Karpas-422 (cell line): ENCODE measurements at places on chromosomes 2 and 18. TPM values are rescaled to one million over a fixed set of nuclear protein-coding genes. Genes with fewer than 3 reads are reported as not detected.

The SCYGR4 gene
- total RNA-seq = not detected in 2 replicates

The UBR3 gene
- total RNA-seq = 26.7 and 50.8 TPM in 2 replicates

The ERMN gene
- total RNA-seq = 5.8 and 8.2 TPM in 2 replicates

The RNF152 gene
- total RNA-seq = 0.07 and 0.83 TPM in 2 replicates

The GKN1 gene
- not detected in 2 replicates for total RNA-seq

The RIT2 gene
- not detected in 2 replicates for total RNA-seq

The ANKRD30B gene
- not detected in 2 replicates for total RNA-seq

The GAREM1 gene
- total RNA-seq = 0.11 and 0.22 TPM in 2 replicates

The IL36G gene
- total RNA-seq = not detected in 2 replicates

The HOXD10 gene
- not detected in 2 replicates for total RNA-seq

The DPYSL5 gene
- not detected in 2 replicates for total RNA-seq

The ARHGAP28 gene
- total RNA-seq = not detected in 2 replicates

The ALPG gene
- not detected in 2 replicates for total RNA-seq

The C2orf78 gene
- total RNA-seq = not detected in 2 replicates

The DGUOK gene
- total RNA-seq = 88.0 and 130 TPM in 2 replicates

The NAT8 gene
- not detected in 2 replicates for total RNA-seq

The MIB1 gene
- 40.4 and 56.2 TPM in 2 replicates for total RNA-seq

The KATNAL2 gene
- 14.5 and 29.5 TPM in 2 replicates for total RNA-seq

The ZC3H6 gene
- 2.9 and 3.0 TPM in 2 replicates for total RNA-seq

The ARMC9 gene
- 7.7 and 11.5 TPM in 2 replicates for total RNA-seq

The GFPT1 gene
- total RNA-seq = 15.2 and 24.4 TPM in 2 replicates

The MC4R gene
- not detected in 2 replicates for total RNA-seq

The RTP5 gene
- total RNA-seq = not detected in 2 replicates

The ITPRIPL1 gene
- 12.4 and 21.2 TPM in 2 replicates for total RNA-seq

The ONECUT2 gene
- total RNA-seq = not detected in 2 replicates

The EMILIN2 gene
- 1.8 and 2.3 TPM in 2 replicates for total RNA-seq

The TMEM37 gene
- total RNA-seq = not detected in 2 replicates

The CD8A gene
- not detected in 2 replicates for total RNA-seq

The TFCP2L1 gene
- not detected in 2 replicates for total RNA-seq

The KCNK3 gene
- total RNA-seq = not detected in 2 replicates

The RAB17 gene
- 1.3 and 2.9 TPM in 2 replicates for total RNA-seq

The PDIA6 gene
- 92.4 and 106 TPM in 2 replicates for total RNA-seq

The FOXI3 gene
- not detected in 2 replicates for total RNA-seq

The RAB1A gene
- 40.1 and 79.1 TPM in 2 replicates for total RNA-seq

The HNRNPLL gene
- total RNA-seq = 58.3 and 131 TPM in 2 replicates

The CHPF gene
- total RNA-seq = 25.5 and 44.5 TPM in 2 replicates

The RGPD3 gene
- total RNA-seq = not detected in 2 replicates

The RESP18 gene
- total RNA-seq = not detected in 2 replicates

The KIF1A gene
- total RNA-seq = not detected in 2 replicates

The SLC40A1 gene
- total RNA-seq = not detected in 2 replicates

The ANKRD30BL gene
- not detected in 2 replicates for total RNA-seq

The HOXD13 gene
- not detected in 2 replicates for total RNA-seq

The SLC66A3 gene
- 10.9 and 18.2 TPM in 2 replicates for total RNA-seq

The UPP2 gene
- total RNA-seq = not detected in 2 replicates
